ENCODE measurements at places on chromosomes 3 and 15. TPM values are rescaled to one million over a fixed set of nuclear protein-coding genes. Genes with fewer than 3 reads are reported as not detected.
A peak's percentile ranks its signal among the peaks of the same experiment; 100 is the strongest.

DNA sequence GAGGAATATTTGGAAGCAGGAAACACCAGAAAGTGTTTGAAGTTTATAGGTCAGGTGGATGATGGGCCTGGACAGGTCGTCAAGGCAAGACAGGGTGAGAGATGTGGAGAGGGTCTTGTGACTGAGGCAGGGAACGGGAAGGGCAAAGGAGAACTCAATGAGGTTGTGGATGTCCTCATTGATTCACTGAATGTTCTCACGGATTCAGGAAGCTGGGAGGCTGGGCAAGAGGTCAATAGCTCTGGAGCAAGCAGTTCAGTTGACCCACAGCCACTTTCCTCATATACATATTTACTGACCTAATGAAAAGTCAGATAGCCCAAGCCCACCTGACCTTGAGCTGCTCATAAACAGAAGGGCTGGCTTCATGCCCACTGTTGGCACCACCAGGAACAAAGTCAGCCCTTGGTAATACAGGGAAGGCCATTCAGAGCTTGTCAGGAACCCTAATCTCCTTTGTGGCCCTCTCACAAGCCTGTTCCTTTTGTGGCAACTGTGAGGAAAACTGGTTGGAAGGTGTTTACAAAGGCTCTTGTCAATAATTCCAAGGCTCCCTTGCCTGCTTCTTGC lies 31.6 kb downstream of the ARRDC4 start:
- no peak overlapping the region for H3K27ac ChIP-seq
- H3K4me3 ChIP-seq: no peak overlapping the region
- peaks cover 10% of the 10 kb centered on the region for H3K4me1 ChIP-seq
- no peaks in the 10 kb centered on the region for H3K27me3 ChIP-seq

- H3K27ac ChIP-seq: no peak overlapping the region
- no peaks in the 10 kb centered on the region for H3K27me3 ChIP-seq
- H3K36me3 ChIP-seq: no peaks in the 10 kb centered on the region
- DNase-seq: peak; percentile 13
- H3K4me1 ChIP-seq: peaks cover 3% of the 10 kb centered on the region
- H3K4me3 ChIP-seq: no peak overlapping the region
These were observed 26.7 kb upstream of the PLA2G4D start for GRCh38 chr15:42121021-42121420.

GRCh38 chr3:87694678-87695077 lies 364.1 kb downstream of the CGGBP1 start:
- H3K27me3 ChIP-seq: no peaks in the 10 kb centered on the region
- no peak for DNase-seq
- H3K36me3 ChIP-seq: no peaks in the 10 kb centered on the region
- no peak overlapping the region for H3K27ac ChIP-seq
- H3K4me3 ChIP-seq: no peak overlapping the region
- H3K4me1 ChIP-seq: no peaks in the 10 kb centered on the region

MAP2K5 gene
- 19.1 TPM for total RNA-seq

GPR62 gene
- not detected for total RNA-seq

HCN4 gene
- total RNA-seq: 0.10 TPM

GRCh38 chr3:3737531-3737930 lies 61.7 kb upstream of the LRRN1 start:
- H3K36me3 ChIP-seq: no peaks in the 10 kb centered on the region
- no peak overlapping the region for H3K4me3 ChIP-seq
- H3K4me1 ChIP-seq: no peaks in the 10 kb centered on the region
- no peak for DNase-seq
- no peak overlapping the region for H3K27ac ChIP-seq

- H3K36me3 ChIP-seq: no peaks in the 10 kb centered on the region
- no peak for DNase-seq
- no peak overlapping the region for H3K4me3 ChIP-seq
- no peak overlapping the region for H3K27ac ChIP-seq
These were observed 3.5 kb upstream of the P2RY14 start for GRCh38 chr3:151281671-151282324.

TMEM115 gene
- 45.0 TPM for total RNA-seq

DNA sequence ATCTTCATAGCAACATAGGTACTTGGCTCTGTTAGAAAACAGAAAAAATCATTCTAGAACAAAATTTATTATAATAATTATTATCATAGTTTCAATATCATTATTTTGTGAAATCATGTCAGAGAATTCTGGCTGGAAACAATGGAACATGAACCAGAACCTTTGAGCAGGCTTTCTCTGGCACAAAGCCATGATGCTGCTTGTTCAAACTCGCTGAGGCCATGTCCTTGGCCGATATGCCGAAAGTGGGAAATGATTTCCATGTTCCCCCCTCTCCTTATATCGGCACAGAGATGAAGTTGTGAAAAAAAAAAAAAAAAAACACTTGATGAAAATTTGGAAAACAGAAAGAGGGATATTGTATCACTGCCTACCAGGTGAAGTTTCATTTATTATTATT lies 49.0 kb upstream of the MRPL3 start:
- H3K27ac ChIP-seq: no peak overlapping the region
- no peak for DNase-seq
- H3K27me3 ChIP-seq: no peaks in the 10 kb centered on the region

GRCh38 chr15:96457841-96458240 lies 127.3 kb downstream of the NR2F2 start:
- no peaks in the 10 kb centered on the region for H3K36me3 ChIP-seq
- H3K27me3 ChIP-seq: no peaks in the 10 kb centered on the region
- no peaks in the 10 kb centered on the region for H3K4me1 ChIP-seq
- no peak for DNase-seq
